ENCODE measurements at places on chromosomes 3 and 15. TPM values are rescaled to one million over a fixed set of nuclear protein-coding genes. Genes with fewer than 3 reads are reported as not detected.
A peak's percentile ranks its signal among the peaks of the same experiment; 100 is the strongest.

The CADM2 gene
- polyA plus RNA-seq = not detected

The TRPM1 gene
- not detected for polyA plus RNA-seq

The SNTN gene
- not detected for polyA plus RNA-seq

The CASR gene
- not detected for polyA plus RNA-seq

The SERPINI1 gene
- polyA plus RNA-seq = 14.7 TPM

The FGF12 gene
- polyA plus RNA-seq = not detected

DNA sequence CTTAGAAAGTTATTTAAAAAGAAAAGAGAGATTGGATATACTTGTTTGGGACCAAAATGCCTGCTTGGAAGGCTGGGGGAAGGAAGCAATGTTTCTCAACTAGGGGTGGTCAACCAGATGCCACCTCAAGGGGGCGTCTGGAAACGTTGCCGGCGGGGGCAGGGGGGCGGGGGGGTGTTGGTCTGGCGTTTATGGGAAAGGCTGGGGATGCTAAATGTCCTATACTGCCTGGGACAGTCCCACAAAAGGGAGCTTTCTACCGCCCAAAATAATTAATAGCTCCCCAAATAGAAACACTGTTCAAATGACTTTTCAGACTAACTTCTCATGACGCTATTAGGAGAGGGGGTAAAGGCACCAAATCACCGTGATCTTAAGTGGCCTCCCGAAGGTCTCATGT, 2.2 kb downstream of the POLG start:
- H3K27ac ChIP-seq = peak overlapping the region; percentile 20
- H3K36me3 ChIP-seq = peaks cover 53% of the 10 kb centered on the region
- no peak overlapping the region for H3K4me3 ChIP-seq
- H3K27me3 ChIP-seq = no peaks in the 10 kb centered on the region
- H3K4me1 ChIP-seq = peaks cover 70% of the 10 kb centered on the region
- no peak for DNase-seq

DNA sequence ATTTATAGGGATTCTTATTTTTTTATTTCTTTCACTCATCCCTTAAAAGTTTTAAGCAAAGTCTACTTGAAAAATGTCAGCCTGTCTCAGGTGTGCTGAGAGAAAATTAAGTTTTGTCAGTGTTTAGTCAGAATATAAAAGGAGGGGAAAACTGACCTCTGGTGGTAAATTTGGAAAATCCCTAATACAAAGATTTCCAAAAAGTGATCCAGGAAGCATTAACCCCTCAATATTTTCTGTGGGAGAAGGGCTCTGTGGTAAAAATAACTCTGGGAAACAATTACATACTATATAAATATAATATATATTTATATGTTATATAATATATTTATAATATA, 41.0 kb upstream of the FRMD4B start:
- no peaks in the 10 kb centered on the region for H3K4me1 ChIP-seq
- H3K27me3 ChIP-seq = no peaks in the 10 kb centered on the region
- H3K4me3 ChIP-seq = no peak overlapping the region
- H3K36me3 ChIP-seq = no peaks in the 10 kb centered on the region
- no peak for DNase-seq

GRCh38 chr3:193845144-193845543, 252.1 kb downstream of the OPA1 start:
- no peak overlapping the region for H3K4me3 ChIP-seq
- no peak overlapping the region for H3K27ac ChIP-seq
- no peak for DNase-seq

- no peak overlapping the region for H3K4me3 ChIP-seq
- H3K4me1 ChIP-seq = no peaks in the 10 kb centered on the region
- no peak overlapping the region for H3K27ac ChIP-seq
- H3K36me3 ChIP-seq = peaks cover 9% of the 10 kb centered on the region
These were observed 24.4 kb upstream of the OCA2 start for GRCh38 chr15:28123408-28124023.

GRCh38 chr3:188533612-188534357, 379.8 kb downstream of the LPP start:
- no peaks in the 10 kb centered on the region for H3K27me3 ChIP-seq
- no peak for DNase-seq
- no peaks in the 10 kb centered on the region for H3K36me3 ChIP-seq
- H3K4me3 ChIP-seq = no peak overlapping the region

DNA sequence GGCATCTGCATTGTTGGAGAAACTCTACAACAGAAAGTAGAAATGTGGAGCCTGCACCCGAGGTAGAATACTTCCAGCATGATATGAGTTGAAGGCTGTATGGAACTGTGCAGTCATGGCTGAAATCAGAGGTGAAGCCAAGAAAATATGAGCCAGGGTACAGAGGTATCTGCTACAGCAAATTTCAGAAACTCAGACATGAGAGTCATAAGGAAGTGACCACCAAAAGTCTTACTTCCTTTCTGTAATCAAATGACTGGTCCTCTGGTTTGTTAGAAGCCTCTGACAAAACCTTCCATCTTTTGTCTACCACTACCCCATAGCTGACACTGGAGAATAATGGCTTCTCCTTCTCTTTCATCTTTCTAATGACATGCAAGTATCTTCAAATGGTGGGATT, 159.4 kb downstream of the TMEM108 start:
- no peak overlapping the region for H3K4me3 ChIP-seq
- H3K36me3 ChIP-seq = no peaks in the 10 kb centered on the region
- no peaks in the 10 kb centered on the region for H3K4me1 ChIP-seq
- no peak overlapping the region for H3K27ac ChIP-seq

DNA sequence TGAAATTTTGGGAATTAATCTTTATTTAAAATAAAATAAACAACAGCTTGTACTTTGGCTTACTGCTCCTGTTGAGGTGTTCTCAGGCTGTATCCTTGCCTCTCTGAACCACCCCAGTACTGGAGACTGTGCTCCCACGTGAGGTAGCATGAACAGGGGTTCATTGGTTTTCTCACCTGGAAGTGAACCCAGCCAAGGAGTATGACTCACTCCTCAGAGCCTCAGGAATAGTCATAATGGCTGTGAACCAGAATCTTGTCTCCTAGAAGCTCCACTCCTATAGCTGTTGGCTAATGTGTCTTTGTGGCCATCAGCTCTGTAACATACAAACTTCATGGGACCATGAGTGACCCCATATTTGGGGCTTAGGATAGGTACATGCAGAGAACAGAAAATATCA, 122.5 kb upstream of the ST8SIA2 start:
- no peak for DNase-seq
- no peak overlapping the region for H3K4me3 ChIP-seq
- no peaks in the 10 kb centered on the region for H3K36me3 ChIP-seq
- no peaks in the 10 kb centered on the region for H3K4me1 ChIP-seq
- no peak overlapping the region for H3K27ac ChIP-seq

DNA sequence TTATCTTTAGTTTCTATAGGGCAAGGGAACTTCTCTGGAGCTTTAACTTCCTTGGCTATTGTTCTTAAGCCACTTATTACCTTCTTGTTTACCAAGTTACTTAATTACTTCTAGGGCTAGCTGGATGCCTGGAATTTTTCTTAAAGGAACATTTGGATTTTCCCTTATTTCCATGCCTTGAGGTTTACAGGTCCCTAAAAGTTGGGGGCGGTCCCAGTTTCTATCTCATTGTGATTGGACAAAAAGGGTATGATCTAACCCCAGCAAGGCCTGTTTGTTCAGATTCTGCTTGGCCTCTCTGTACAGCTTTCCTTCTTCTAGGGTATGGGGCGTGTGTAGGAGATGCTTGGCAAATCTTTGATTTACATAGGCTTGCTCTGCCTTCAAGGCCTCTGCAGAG, 17.4 kb downstream of the PDHB start:
- H3K36me3 ChIP-seq = peaks cover 1% of the 10 kb centered on the region
- H3K4me3 ChIP-seq = no peak overlapping the region
- no peak overlapping the region for H3K27ac ChIP-seq
- DNase-seq = no peak
- H3K27me3 ChIP-seq = no peaks in the 10 kb centered on the region

DNA sequence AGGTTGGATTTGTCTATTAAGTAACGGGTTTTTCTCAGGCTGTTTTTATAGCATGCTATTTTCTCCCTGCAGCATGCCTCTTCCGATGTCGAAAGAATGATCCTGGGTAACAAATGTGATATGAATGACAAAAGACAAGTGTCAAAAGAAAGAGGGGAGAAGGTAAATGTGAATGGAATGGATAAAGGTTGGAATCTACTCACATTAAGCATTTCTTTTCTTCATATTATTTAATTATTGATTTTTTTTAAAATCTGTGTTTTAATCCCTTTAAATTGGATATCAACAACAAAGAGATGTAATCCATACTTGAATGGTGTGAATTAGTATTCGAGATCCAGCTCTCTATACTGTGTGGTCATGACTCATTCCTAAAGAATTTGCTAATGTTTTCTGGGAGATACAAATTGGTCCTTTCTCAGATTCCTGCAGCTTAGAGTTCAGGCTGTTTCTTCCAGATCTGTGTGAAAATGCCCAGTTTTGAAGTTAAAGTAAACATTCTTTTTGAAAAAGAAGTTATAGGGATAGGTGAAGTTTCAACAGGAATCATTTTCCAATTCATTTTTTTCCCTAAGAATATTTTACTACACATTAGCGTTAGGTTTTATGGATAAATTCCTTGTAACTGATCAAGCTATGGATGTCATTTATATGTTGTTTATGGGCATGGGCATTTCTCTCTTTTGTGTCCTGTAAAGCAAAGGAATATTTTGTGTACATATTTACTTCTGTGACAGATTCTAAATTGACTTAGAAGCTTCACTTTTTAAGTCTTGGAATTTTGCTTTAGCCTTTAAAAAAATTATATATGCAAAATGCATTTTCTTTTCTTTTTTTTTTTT, 20.8 kb upstream of the APH1B start:
- H3K27ac ChIP-seq = no peak overlapping the region
- H3K4me1 ChIP-seq = no peaks in the 10 kb centered on the region
- no peaks in the 10 kb centered on the region for H3K27me3 ChIP-seq
- H3K36me3 ChIP-seq = peaks cover 25% of the 10 kb centered on the region

GRCh38 chr3:43346978-43347749, 60.8 kb downstream of the SNRK start:
- H3K4me1 ChIP-seq = peaks cover 76% of the 10 kb centered on the region
- DNase-seq = peak; percentile 83
- H3K4me3 ChIP-seq = peak overlapping the region; percentile 3
- peak overlapping the region; percentile 36 for H3K27ac ChIP-seq
- peaks cover 48% of the 10 kb centered on the region for H3K36me3 ChIP-seq

GRCh38 chr15:76140074-76140464, 80.3 kb downstream of the TMEM266 start:
- no peaks in the 10 kb centered on the region for H3K27me3 ChIP-seq
- no peak overlapping the region for H3K4me3 ChIP-seq
- no peak for DNase-seq
- H3K27ac ChIP-seq = no peak overlapping the region

DNA sequence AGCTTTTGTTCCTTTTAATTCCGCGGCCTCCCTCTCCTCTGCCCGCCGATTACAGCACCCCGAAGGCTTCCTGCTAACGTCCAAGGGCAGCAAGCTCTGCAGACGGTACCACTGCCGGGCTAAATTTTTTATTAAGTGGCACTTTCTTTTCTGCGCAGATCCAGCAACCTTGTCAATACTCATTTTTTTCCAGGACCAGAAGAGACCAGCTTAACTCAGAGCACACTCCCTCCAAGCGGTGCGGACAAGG, 542 bp upstream of the MEIS2 start:
- no peak for DNase-seq
- peaks cover 41% of the 10 kb centered on the region for H3K4me1 ChIP-seq
- no peak overlapping the region for H3K27ac ChIP-seq
- H3K4me3 ChIP-seq = peak overlapping the region; percentile 47
- H3K36me3 ChIP-seq = no peaks in the 10 kb centered on the region

GRCh38 chr3:125132815-125133214, 77.0 kb upstream of the HEG1 start:
- DNase-seq = no peak
- H3K27me3 ChIP-seq = no peaks in the 10 kb centered on the region
- H3K4me3 ChIP-seq = no peak overlapping the region
- no peak overlapping the region for H3K27ac ChIP-seq
- H3K4me1 ChIP-seq = no peaks in the 10 kb centered on the region

DNA sequence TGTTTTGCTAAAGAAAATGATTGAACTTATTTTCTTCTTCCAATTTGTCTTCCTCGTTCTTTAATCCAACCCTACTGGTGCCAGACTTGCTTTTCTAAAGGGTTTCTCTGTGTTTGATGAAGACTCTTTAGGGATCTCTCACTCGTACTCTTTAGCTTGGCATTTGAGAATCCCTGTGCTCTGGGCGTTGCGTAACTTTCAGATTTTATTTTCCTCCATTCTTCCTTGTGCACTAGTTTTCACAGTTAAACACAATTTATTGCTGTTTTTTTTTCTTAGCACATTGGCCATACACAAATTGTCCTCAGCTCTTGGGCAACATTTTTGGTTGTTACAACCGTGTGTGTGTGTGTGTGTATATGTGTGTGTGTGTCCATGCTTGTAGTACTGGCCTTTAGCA, 95.8 kb upstream of the ADAMTSL3 start:
- no peak overlapping the region for H3K4me3 ChIP-seq
- no peaks in the 10 kb centered on the region for H3K4me1 ChIP-seq
- H3K36me3 ChIP-seq = no peaks in the 10 kb centered on the region
- H3K27ac ChIP-seq = no peak overlapping the region
- H3K27me3 ChIP-seq = no peaks in the 10 kb centered on the region
- no peak for DNase-seq

DNA sequence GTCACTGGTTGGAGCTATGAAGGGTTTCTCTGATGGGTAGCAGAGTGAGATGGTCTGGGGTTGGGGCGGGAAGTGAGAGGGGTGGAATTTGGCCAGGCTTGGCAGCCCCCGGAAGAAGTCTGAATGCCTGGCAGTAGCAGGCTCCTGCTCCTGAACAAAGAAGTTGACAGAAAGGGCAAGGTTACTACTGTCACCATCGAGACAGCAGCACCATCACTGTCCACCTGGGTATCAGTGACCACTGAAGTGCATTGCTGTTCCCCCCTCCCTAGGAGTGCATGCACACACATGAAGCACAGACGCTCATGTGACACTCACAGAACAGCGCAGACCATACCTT, 42.9 kb downstream of the COLQ start:
- no peaks in the 10 kb centered on the region for H3K27me3 ChIP-seq
- no peaks in the 10 kb centered on the region for H3K36me3 ChIP-seq
- no peak for DNase-seq
- no peak overlapping the region for H3K4me3 ChIP-seq
- H3K4me1 ChIP-seq = no peaks in the 10 kb centered on the region
- no peak overlapping the region for H3K27ac ChIP-seq

DNA sequence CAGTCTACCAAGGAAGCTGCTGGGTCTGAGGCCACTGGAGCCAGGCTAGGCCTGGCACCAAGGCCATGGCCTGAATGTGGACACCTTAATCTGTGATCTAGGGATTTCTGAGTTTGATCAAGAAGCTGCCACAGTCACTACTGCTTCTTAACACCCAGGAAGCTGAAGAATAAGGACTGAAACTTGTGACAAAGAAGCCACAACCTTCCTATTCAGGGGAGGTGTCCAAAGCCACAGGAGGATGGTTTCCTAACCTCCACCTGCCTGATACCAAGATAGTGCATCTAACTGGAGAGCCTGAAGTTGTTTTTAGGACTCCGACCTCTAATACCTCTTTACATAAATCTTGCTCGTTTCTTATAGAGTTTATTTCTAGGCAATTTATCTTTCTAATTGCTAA, 5.5 kb upstream of the ANO10 start:
- no peaks in the 10 kb centered on the region for H3K36me3 ChIP-seq
- H3K4me3 ChIP-seq = no peak overlapping the region
- no peak overlapping the region for H3K27ac ChIP-seq
- DNase-seq = peak; percentile 18
- H3K27me3 ChIP-seq = no peaks in the 10 kb centered on the region
- H3K4me1 ChIP-seq = peaks cover 12% of the 10 kb centered on the region

- H3K4me3 ChIP-seq = no peak overlapping the region
- no peak for DNase-seq
- no peak overlapping the region for H3K27ac ChIP-seq
- no peaks in the 10 kb centered on the region for H3K36me3 ChIP-seq
- no peaks in the 10 kb centered on the region for H3K27me3 ChIP-seq
- peaks cover 52% of the 10 kb centered on the region for H3K4me1 ChIP-seq
These were observed 69.1 kb upstream of the SEC13 start for GRCh38 chr3:10389995-10390394.
